Thyroid gland (tissue), 4 donors: ENCODE measurements at places on chromosomes 6 and 20. TPM values are rescaled to one million over a fixed set of nuclear protein-coding genes. Genes with fewer than 3 reads are reported as not detected.
A peak's percentile ranks its signal among the peaks of the same experiment; 100 is the strongest.

NRSN1 gene
- not detected for total RNA-seq

HLA-DOA gene
- total RNA-seq: 14.8 TPM

DNA sequence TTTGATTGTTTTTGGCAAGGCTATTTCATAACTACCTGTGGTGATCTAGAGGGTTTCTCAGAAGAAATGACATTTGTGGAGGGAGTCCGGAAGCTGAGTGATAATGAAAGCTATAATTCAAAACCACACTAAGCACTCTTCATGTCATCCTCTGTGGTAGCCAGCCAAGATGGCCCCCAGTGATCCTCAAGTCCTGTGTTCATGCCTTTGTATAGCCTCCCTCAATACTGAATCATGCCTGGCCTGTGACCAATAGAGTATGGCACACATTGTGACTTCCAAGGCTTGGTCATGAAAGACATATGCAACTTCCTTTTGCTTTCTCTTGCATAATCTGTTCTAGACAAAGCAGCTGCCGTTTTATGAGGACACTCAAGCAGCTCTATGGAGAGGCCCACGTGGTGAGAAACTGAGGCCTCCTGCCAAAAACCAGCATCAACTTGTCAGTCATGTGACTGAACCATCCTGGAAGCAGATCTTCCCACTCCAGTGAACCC lies 12.8 kb upstream of the DNAAF9 start:
- peak; percentile 82 for DNase-seq

DNA sequence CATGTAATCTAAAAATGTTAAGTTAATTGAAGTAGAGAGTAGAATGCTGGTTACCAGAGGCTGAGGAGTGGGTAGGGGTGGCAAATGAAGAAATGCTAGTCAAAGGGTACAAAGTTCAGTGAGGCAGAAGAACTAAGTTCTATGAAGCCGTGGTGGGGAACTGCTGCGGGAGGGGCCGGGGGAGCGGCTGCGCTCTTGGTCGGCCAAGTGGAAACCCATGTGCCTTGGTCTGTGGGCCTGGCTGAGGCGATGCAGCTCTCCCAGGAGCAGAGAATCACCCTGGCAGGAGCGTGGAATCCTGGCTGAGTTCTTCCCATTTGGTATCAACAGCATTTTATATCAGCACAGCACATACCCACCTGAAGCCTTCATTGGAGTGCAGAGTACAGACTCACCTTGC lies 22.3 kb downstream of the TTLL2 start:
- DNase-seq: peak; percentile 22

DNA sequence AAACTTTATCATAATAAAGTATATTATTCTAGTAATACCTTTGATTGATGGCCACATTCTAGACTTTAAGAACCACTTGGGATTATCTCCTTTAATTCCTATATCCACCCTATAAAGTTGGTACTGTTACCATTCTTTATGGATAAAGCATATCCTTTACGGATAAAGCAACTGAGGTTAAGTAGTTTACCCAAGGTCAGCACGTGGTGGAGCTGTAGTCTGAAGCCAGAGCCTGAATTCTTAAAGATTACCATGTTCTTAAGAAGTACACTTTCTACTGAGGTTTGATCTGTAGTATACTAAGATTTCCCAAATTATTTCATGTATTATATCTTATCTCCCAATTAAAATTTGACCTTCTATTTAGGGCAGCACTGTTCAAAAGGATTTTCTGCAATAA lies 3.0 kb upstream of the NCOA7 start:
- no peak for DNase-seq

DNA sequence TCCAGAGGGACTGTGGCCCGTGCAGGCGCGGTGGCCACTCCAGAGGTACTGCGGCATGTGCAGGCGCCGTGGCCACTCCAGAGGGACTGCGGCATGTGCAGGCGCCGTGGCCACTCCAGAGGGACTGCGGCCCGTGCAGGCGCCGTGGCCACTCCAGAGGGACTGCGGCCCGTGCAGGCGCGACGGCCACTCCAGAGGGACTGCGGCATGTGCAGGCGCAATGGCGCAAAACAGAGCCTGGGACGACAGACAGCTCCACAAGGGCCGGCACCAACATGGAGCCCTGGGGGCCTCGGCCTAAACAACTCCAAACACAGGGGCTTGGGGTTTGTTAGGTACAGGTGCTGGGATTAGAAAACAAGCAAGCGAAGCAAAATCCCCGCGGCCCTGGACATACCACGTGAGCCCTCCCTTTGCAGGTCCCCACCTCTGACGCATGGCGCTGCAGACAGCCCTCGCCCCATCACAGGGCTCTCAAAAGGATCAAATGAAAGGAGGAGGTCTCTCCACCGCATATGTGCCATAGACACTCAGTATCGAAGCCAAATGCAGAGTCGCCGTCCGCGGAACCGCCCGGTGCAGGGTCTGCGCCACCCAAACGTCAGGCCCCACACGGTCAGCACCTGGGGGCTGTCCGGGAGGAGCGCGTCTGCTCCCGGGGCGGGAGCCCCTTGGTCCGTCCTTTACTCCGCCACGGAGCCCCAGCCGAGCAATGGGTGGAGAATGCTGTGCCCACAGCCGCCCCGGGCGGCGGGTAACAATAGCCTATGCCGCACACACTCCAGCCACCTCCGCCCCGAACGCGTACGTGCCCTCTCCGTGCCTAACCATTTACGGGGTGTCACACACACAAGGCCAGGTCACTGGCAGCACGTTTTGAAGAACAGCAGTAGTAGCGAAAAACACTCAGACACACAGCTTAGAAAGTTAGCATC lies 85.7 kb downstream of the TAF4 start:
- no peak for DNase-seq

DNA sequence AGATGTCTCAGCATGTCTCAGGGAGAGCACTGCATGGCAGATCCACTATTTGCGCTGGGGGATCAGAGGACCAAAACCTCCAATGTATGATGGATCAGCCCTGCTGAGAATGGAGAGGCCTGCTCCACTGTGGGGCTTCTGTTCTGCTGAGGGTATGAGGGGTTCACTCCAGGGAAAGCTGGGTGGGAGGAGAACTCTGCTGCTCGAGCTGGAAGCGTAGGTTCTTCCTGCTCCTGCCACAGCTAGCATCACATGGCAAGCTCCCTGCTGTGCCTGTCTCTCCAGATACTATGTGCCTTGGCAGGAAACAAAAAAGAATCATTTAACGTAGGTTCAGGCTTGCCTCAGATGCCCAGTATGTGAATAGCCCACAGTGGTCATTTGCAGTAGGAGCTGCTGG lies 105.8 kb downstream of the EPM2A start:
- DNase-seq: no peak

- DNase-seq: no peak
These were observed 99.4 kb downstream of the SLC35B3 start for GRCh38 chr6:8335896-8336295.

OCSTAMP gene
- total RNA-seq: not detected

DNA sequence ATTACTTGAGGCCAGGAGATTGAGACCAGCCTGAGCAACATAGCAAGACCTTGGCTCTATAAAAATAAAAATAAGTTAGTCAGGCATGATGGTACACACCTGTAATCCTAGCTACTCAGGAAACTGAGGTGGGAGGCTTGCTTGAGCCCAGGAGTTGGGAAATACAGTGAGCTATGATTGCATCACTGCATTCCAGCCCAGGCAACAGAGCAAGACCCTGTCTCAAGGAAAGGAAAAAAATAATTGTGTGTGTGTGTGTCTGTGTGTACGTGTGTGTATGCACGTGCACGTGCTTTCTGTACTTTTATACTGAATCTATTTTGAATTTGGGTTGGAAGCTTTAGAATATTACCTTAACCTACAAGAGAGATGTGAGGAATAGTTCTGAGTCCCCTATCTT lies 58.9 kb downstream of the KIZ start:
- DNase-seq: peak; percentile 32

- no peak for DNase-seq
These were observed 85.0 kb upstream of the KCNK16 start for GRCh38 chr6:39407446-39407993.

MCCD1 gene
- not detected for total RNA-seq

- peak; percentile 20 for DNase-seq
These were observed 54.8 kb downstream of the CAP2 start for GRCh38 chr6:17448165-17448564.

SCGN gene
- total RNA-seq: 6.2 TPM

MLIP gene
- total RNA-seq: 4.2 TPM

GRCh38 chr6:160919723-160920440 lies 71.7 kb upstream of the MAP3K4 start:
- DNase-seq: no peak

DNA sequence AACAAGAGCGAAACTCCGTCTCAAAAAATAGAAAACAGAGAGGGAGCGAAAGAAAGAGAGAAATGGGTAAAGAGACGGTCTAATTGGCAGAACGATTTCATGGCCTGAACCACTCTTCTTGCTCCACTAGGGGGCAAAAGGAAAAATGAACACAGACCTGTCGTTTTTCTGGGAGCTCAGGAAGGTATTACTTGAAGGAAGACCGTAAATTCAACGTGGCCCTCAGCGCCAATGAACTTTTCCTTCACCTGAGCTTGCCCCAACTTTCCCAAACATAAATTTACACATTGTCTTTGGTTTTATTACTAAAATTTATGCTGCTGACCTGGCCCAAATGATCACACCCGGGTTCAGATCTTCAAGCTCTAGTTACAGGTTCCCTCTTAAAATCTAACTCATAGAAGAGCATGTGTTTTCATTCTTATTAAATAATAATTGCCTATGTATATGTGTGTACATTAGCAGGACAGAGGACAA lies 67.3 kb downstream of the ATP9A start:
- peak; percentile 24 for DNase-seq

- no peak for DNase-seq
These were observed 95.9 kb downstream of the NFATC2 start for GRCh38 chr20:51446656-51447055.

CDH26 gene
- total RNA-seq: 1.3 TPM

GRCh38 chr6:75526502-75527127 lies 33.0 kb upstream of the FILIP1 start:
- peak; percentile 63 for DNase-seq

TREML4 gene
- not detected for total RNA-seq

LY6G6F gene
- total RNA-seq: not detected

DNA sequence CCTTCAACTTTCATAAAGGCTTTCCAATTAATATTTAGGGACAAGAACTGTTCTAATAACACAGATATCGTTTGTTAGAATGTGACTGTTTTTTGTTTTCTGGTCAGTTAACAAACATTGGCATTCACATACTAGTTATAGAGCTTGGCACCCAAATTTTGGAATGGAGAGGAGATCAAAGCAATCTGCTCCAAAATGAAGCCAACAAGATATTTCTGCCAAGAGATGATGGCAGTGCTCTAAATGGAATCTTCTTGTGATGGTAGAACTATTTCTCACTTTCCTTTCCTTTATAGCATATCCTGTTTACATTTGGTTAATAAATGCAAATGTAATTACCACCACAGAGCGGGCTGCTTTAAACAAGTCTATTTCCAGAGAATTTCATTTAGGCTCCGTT lies 208.3 kb upstream of the RIMS1 start:
- no peak for DNase-seq

DNA sequence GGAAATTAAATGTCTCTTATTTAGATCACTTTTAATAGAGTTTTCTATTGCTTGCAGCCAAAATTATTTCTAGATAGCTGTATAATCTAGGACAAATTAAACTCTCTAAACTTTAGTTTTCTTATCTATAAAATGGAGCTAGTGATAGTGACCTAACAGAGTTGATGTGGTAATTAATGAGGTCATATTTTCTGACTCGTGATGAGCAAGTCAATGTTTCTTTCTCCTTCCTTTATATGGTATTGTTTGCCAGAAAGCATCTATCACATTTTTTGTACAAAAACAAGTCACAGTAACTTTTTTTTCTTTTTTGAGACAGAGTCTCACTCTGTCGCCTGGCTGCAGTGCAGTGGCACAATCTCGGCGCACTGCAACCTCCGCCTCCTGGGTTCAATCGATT lies 267.7 kb downstream of the FARS2 start:
- no peak for DNase-seq

GRCh38 chr20:46553926-46554325 lies 3.5 kb upstream of the OCSTAMP start:
- no peak for DNase-seq

DNA sequence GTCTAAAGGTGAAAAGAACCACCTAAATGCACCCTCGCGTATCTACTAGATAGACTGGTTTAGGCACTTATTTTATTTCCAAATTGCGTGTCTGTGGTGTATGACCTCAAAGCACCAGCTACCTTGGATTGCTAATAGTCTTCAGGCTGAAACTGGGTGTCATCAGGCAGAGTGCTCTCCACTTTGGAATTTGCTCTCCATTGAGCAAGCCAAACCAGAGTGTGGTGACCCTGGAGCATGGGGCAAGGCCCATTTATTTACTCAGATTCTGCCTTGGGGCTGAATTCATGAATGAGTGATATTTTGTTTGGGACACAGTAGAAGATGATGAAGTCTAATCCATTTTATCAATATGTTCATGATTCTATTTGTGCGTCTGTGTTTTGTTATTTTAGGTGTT lies 812.8 kb upstream of the SLC35B3 start:
- no peak for DNase-seq

- DNase-seq: no peak
These were observed 106.0 kb downstream of the SH3BGRL2 start for GRCh38 chr6:79737172-79737571.

ZBTB12 gene
- 1.9 TPM for total RNA-seq

LINC00237 gene
- total RNA-seq: not detected

- no peak for DNase-seq
These were observed 83.0 kb upstream of the TCF21 start for GRCh38 chr6:133805876-133806275.

CPNE1 gene
- total RNA-seq: 152 TPM

CD24 gene
- 2,748 TPM for total RNA-seq

DNA sequence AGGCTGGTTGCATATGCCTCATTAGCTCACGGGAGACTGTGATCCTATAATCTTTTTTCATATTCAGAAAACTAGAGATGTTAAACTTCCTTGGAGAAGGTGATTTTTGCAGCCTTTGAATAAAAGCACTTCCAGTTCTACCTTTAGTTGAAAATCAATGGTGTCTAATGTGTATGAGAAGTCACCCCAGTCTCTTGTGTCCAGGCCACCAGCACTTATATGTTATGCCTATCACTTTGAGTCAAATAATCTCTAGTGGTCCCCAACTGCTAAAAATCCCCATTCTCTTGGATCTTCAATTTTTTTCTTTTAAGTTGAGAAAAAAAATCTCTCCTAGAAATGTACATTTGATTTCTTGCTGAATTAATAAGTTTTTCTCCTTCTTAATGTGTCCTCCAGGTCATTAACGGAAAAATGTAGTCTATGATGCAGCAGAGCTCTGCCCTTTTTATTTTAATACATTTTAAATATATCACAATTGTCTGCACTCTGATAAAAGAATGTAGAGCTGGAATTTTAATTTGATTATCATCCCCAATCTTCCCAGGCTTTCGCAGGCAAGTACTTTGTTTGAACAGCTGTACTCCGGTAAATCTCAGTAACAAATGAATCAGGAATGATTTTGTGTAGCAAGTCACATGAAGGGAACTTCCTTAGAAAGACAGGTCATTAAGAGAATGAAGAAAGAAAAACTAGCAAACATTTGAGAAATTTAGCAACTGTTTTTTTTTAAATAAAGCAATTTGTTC lies 147.0 kb downstream of the SOX4 start:
- DNase-seq: no peak

GRCh38 chr6:121437851-121438651 lies 2.6 kb downstream of the GJA1 start:
- DNase-seq: peak; percentile 59

CCDC170 gene
- total RNA-seq: 6.9 TPM
